Activated CD8-positive, alpha-beta T cell treated with anti-CD3 and anti-CD28 coated beads, Interleukin-2, amount 10 ng/mL, durations not matched to agents 7 days and 5 days (primary cell): ENCODE measurements at places on chromosomes 4 and X. TPM values are rescaled to one million over a fixed set of nuclear protein-coding genes. Genes with fewer than 3 reads are reported as not detected.

The EIF1AX gene
- 92.4 TPM for total RNA-seq

The MAGEC1 gene
- not detected for total RNA-seq

The UGT2B10 gene
- not detected for total RNA-seq

DNA sequence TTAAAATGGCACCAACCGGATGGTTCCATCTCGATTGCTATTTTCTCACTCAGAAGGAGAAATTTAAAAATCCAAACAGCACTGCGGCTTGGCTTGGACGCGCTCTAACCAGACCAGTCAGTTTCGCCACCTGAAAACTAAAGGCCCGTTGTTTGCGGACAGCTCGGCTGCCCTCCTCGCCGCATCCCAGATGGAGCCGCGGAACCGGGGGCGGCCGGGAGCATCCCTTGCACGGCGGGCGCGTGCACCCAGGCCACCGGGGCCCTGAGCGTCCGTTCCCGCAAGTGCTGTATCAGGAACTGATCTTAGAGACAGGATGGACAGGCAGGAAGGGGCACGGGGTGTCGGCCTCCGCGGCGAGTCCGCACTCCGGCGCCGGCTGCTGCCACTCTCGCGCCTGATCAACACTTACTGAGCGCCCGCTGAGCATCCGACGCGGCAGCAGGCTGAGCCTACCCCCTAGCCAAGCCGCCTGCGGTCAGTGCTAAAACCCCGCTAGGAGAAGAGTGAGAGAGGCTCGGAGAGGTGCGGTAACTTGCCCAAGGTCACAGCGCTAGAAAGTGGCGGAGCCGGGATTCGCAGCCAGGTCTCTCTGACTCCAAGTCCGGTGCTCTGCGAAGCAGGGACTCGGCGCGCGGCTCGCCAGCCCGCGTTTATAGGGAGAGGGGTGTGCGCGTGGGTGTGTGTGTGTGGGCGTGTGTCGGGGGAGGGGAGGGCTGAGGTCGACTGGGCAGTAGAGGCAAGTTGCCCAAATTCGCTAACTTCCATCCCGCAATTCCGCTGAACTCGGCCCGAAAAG, at the start of gene CITED1:
Gene CITED1 (minus strand): TSS at position 629 of the 799 bp plus-strand sequence. CDS start 3,045 bp downstream, outside the sequence.
- DNase-seq: no peak

- no peak for DNase-seq
These were observed 123.6 kb downstream of the SH3RF1 start for GRCh38 chr4:169147191-169147590.
